ENCODE measurements at places on chromosomes 6 and 20.

DNA sequence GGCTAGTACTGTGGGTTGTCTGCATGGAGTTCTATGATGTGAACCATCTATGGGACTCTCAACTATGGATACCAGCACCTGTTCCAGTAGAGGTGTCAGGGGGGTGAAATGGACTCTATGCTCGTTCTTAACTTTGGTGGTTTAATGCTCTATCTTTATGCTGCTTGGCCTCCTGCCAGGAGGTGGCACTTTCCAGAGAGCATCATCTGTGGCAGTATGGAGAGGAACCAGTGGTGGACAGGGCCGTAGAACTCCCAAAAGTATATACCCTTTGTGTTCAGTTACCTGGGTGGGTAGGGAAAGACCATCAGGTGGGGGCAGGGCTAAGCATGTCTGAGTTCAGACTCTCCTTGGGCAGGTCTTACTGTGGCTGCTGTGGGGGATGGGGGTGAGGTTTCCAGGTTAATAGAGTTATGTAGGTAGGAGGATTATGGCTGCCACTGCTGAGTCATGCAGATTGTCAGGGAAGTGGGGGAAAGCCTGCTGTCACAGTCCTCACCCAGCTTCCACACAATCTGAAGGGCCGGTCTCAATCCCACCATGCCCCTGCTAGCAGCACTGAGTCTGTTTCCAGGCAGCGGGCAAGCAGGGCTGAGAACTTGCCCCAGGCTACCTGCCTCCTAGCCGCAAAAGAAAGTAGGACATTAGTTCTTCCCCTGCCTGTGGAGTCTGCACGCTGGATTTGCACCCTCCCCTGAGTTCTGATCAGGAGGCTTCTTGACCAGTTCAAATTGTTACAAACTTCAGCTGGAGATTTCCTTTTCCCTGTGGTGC, 284.0 kb downstream of the KCNQ5 start:
- no peak for DNase-seq

- no peak for DNase-seq
These were observed 15.7 kb upstream of the EZR start for GRCh38 chr6:158834675-158835385.

- DNase-seq = no peak
These were observed 97.5 kb downstream of the ZMYND8 start for GRCh38 chr20:47258745-47259695.

- DNase-seq = no peak
These were observed 40.1 kb downstream of the ADGRG6 start for GRCh38 chr6:142341855-142342330.

DNA sequence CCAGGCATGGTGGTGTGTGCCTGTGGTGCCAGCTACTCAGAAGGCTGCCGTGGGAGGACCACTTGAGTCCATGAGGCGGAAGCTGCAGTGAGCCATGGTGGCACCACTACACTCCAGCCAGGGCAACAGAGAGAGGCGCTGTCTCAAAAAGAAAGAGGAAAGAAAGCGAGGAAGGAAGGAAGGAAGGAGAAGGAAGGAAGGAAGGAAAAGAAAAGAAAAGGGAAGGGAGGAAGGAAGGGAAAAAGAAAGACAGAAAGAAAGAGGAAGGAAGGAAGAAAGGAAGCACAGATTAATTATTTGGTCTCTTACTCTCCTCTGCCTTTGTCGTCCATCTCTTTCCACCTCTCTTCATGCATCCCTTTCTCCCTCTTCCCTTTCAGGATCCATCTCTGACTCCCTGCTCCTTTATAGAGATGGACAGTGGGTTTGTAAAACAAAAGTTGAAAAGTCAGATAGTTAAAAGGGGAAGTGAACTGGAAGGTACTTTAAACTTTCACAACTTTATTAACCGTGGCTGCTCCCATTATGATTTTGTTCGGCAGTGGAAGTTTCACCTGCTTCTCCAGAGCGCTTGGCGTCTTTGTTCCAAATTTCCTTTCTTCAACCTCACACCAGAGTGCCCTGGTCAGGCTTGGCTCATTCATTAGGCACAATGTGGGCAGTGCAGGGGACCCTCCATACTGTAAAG, 1.5 kb downstream of the HLA-DQA1 start:
- DNase-seq = no peak

GRCh38 chr6:168030218-168030746, 32.8 kb downstream of the KIF25 start:
- no peak for DNase-seq

DNA sequence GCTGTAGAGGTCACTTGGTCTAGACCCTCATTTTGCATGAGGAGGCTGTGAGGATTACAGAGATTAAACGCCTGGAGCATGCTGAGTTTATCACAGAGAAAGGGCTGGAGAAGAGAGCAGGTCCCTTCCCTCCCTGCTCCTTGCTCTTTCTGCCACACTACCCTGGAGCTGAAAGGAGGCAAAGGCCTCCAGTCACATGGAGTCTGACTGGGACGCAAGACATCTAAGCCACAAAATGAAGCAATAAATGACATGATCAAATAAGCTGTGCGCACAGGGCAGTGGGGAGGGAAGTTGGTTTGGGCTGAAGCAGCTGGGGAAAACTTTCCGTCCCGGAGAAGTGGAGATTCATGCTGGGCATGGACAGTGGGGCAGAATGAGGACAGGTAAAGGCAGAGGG, 33.3 kb downstream of the ATXN1 start:
- DNase-seq = no peak

- no peak for DNase-seq
These were observed 78.0 kb downstream of the PDE10A start for GRCh38 chr6:165585060-165585459.

DNA sequence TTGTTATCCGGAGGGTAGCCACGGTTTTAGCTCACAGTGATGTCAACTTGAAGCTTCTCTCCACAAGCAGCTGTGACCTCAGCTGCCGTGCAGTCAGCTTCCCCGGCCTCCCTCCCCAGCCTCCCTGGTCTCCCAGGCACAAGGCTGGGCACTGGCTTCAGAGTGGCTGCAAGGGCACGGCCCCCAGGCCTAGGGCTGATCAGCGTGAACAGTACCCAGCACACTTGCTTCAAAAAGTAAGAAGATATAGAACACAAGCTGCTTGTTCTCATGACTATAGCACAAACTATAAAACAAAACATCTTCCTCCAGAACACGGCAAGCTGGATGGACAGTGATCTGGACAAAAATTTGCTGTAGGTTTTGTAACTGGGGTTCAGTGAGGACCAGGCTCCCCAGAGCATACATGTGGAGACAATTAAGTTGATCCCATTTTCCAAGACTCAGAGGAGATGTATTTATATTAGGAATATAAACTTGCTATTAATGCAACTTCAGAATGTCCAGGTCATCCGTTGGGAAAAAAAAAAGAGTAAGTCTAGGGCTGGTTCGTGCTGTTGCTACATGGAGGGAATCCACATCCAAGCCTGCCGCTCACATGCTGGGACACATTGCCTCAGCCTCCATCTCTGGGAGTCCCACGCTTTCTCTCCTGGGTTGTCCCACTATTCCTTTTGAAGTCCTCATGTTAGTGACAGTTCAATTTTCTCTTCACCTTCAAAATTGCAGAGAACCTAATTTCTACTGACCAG, 199.4 kb upstream of the THBS2 start:
- no peak for DNase-seq

DNA sequence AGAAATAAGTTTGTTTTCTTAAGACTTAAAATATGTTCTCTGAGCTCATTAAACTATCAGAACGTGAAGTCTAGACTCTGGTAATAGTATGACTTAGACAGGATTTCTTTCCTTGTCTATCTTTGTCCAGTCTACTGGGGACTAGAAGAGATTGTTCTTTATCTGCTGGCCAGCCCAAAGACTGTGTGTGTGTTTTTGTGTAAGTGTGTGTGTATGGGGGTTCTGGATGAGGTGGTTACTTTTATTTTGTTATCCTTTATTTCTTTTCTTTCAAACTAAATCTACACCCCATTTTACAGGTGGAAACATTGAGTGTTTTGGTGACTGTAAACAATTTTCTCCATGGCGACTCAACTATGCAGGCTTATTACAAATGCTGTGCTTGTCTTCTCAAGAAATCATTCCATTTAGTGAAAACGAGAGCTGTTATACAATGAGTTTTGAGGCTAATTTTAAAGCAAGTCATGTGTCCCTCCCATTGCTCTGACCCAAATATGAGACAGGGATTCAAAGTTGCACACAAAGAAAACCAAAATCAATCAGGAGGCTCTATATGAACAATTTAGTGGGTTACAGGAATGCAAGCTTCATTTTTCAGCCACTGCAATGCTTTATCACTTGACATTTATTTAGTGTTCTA, 97.6 kb downstream of the ELOVL5 start:
- DNase-seq = no peak

- DNase-seq = no peak
These were observed 320.2 kb downstream of the BTBD9 start for GRCh38 chr6:38319256-38320212.

All from NCI-H1930 (cell line).